ENCODE measurements at places on chromosomes 12 and 14.

DNA sequence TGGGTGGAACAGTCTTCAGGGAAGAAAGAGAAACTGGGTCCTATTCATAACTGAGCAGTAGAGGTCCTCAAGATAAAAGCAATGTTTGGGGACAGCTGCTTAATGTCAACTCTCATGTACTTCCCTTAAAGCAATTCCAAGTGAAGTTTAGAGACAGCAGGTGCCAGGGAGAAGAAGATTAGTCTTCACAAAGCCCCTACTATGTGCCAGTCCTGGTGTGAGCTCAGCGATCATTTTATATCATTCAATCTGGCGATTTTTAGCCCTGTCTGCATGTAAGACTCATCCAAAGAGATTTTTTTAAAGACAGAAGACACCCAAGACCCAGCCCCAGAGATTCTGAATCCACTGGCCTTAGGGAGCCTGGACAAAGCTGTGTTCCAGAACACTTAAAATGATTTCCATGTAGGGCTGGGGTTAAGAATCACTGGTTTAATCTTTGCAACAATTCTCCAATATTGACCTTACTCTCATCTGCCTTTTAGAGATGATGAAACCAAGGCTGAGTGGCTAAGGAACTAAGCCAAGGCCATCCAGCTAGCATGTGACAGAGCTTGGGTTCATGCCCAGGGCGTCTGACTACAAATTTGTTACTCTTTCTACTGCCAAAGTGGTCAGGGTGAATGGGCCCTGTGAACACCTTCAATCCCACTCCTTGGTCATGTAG is 404.5 kb upstream of the TBX3 start:
- no peak for DNase-seq

- no peak for DNase-seq
Observed at GRCh38 chr14:99752486-99753121, 40.6 kb upstream of the EML1 start.

- no peak for DNase-seq
Observed at GRCh38 chr14:86430853-86431252, 900.9 kb downstream of the FLRT2 start.

DNA sequence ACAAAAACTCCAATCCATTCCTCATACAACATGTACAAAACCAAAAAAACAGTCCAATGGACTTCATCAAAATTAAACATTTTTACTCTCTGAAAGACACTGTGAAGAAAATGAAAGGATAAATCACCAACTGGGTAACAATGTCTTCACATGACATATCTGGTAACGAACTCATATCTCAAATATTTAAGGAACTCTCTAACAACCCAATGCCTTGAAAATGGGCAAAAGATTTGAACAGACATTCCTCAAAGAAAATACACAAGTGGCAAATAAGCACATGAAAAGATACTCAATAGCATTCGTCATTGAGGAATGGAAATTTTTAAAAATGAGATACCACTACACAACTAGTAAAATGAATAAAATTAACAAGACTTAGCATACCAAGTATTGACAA is 198.7 kb upstream of the RASSF8 start:
- no peak for DNase-seq

DNA sequence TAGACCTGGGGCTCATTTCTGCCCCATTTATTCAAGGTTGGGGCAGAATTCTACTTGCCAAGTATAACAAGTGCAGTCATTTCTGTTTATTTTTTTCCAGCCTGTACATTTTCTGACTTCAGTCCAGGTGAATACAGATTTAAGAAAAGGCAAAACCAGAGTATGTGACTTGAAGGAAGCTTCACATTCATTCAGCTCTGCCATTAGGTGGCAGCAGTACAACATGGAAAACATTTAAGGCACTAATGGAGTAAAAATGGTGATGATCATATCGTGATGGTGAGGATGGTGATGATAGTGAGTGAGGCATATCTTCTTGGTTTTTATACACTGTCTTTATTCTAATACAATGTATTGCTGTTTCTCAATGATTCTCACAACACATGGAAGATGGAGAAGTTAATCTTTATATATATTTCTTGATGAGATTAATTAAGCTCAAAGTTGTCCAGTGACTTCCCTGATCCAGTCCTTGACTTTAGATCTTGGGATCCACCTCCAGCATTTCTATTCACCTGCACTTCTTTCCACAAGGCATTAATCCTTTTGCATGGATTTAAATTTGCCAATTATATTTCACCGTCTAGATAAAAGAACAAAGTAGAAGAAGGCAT is 176.7 kb upstream of the SEL1L start:
- no peak for DNase-seq

- DNase-seq, result peak; percentile 28
Observed at GRCh38 chr12:62123721-62124203, 136.4 kb upstream of the USP15 start.

DNA sequence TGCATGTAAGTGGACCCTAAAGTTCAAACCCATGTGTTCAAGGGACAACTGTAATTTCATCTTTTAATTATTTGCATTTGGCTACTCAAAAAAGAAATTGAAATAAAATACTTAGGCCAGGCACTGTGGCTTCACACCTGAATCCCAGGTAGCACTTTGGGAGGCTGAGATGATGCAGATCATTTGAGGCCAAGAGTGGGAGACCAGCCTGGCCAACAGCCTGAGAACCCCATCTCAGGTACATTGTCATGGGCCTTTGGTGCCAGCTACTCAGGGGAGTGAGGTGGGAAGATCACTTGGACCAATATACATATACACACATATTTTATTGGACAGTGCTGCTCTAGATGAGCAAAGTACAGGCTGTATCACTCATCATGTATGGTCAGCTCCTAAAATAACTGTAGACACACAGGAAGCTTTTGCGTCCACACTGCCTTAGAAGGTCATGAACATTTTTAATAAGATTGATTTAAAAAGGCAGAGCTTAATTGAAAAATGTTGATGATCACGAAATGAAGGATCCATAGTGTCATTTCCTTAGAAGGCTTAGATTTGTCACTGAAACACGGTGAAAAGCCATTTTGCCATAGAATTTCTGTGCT is 2.5 kb upstream of the ZCCHC8 start:
- no peak for DNase-seq

DNA sequence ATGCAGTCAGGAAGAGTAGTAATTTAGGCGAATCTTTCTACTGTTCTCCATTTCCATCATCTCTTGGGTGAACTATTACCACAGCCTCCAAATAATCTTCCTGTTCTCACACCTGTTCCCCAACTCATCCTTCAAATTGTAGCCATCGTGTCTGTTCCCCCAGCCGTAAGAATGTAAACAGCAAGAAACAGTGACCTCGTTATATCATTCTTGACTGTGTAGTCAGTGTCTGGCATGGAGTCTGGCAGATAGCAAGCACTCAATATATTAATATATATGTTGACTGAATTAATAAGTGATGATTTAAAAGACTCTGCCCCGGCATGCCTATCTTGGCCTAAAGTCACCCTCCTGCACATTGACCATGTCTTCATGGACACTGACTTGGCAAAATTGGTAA is 20.3 kb downstream of the PDE6H start:
- DNase-seq, result no peak

DNA sequence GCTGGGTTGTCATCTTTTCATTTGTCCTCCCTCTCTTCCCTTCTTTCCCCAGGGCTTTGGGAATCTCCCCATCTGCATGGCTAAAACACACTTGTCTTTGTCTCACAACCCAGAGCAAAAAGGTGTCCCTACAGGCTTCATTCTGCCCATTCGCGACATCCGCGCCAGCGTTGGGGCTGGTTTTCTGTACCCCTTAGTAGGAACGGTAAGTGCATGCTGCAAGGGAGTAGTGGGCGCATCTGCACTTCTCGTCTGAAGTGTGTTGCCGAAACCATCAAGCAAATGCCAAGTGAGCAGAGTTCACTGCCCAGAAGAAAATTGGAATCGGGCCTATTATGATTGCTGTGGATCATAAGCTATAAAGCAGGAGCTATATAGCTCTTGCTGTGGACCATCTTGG is 10.6 kb upstream of the AKAP5 start:
- no peak for DNase-seq

GRCh38 chr12:94204499-94205247 is 56.3 kb downstream of the PLXNC1 start:
- peak; percentile 22 for DNase-seq

GRCh38 chr14:104285508-104285840 is 147.1 kb downstream of the KIF26A start:
- no peak for DNase-seq

GRCh38 chr12:121858662-121859572 is at the start of gene HPD:
TSS of gene HPD (minus strand) at chr12:121858859. CDS start at chr12:121858823, 36 bp downstream.
- no peak for DNase-seq

- DNase-seq, result no peak
Observed at GRCh38 chr12:49349266-49349665, 2.6 kb downstream of the DNAJC22 start.

- no peak for DNase-seq
Observed at GRCh38 chr12:67042697-67043131, 226.4 kb upstream of the CAND1 start.

- DNase-seq, result no peak
Observed at GRCh38 chr14:61342932-61343331, 21.6 kb downstream of the PRKCH start.

DNA sequence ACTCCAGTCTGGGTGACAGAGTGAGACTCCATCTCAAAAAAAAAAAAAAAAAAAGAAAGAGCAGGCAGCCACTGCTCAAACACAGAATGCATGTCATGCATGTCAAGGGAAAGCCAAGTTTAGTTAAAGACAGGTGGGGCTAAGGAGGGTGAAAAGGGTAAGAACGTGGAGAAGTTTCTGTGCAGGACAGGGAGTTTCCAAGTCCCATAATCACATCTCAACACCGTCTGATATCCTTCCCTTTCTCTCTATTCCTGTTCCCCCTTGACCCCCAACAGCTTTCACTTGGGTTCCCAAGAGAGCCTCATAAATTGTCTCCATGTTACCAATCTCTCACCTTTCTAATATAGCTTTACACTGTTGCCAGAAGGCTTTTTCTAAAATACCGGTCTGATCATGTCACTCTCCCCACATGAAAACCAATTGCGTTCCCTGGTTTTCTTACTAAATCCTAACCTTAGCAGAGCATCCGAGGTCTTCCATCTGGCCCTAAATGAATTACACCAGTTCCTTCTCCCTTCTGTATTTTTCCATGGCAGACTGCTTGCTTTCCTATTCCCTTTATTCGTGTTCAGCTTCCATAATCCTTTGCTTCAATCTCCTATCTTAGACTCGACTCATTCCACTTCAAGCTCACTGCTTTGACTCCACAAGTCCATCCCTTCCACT is 37.0 kb downstream of the LIMA1 start:
- no peak for DNase-seq

DNA sequence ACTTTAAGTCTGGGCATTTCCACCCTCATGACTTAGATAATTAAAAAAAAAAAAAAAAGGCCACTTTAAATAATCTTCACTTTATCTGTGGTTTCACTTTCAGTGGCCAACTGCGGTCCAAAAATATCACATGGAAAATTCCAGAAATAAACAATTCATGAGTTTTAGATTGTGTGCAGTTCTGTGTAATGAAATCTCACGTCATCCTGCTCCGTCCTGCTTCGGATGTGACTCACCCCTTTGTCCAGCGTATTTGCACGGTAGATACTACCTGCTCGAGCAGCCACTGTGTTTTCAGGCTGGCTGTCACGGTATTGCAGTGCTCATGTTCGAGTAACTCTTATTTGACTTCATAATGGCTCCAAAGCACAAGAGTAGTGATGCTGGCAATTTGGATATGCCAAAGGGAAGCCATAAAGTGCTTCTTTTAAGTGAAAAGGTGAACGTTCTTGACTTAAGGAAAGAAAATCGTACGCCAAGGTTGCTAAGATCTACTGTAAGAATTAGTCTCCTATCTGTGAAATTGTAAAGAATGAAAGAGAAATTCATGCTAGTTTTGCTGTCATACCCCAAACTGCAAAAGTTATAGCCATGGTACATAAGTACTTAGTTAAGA is 2.4 kb downstream of the E2F7 start:
- no peak for DNase-seq

GRCh38 chr14:86779416-86779815 is 1213.6 kb downstream of the GALC start:
- DNase-seq, result no peak

DNA sequence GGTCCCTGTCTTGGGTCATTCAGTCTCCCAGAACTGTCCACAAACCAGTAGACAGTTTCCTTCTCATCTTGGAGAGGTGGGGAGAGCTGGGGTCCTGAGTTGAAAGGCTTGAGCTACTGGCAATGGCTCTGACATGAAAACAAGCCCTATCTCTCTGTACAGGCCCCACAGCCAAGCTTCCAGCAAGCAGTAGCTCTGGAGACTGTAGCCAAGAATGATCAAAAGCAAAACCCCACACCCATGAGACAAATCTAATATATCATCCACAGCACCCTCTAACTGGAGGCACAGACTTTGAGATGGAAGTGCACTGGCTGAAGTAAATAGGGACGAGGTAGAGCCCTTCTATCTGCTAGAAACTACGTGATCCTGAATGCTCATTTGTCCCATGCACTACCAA is 40.9 kb downstream of the RERG start:
- DNase-seq, result no peak

DNA sequence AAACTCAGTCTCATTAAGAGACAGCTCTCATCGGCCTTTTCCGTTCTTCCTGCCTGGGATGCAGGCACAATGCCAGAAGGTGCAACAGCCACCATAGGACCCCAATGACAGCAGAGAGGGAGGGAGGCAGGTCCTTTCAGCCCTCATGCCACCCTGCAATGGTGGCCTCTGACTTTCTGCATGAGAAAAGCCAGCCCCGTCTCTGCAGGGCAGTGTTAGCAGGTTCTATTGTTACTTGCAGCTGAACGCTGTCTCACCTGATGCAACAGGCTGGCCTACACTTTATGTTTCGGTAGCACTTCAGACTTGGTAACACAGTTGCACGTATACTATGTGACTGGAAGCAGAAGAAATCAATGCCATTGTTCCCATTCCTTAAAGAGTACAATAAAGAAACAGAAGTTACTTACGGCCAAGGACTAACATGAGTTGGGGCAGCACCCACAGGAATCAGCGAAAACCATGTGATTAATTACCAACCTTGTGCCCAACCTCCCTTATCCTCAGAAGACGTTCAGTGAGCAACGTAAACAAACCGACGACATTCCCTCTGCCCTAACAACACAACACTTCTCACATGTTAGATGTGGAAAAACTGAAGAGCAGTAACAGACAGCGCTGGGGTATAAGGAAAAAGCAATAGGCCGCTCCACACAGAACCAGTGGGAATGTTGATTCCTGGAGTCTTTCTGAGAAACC is 102.1 kb downstream of the RIMBP2 start:
- no peak for DNase-seq

- DNase-seq, result no peak
Observed at GRCh38 chr12:65952737-65953209, 128.5 kb downstream of the HMGA2 start.

DNA sequence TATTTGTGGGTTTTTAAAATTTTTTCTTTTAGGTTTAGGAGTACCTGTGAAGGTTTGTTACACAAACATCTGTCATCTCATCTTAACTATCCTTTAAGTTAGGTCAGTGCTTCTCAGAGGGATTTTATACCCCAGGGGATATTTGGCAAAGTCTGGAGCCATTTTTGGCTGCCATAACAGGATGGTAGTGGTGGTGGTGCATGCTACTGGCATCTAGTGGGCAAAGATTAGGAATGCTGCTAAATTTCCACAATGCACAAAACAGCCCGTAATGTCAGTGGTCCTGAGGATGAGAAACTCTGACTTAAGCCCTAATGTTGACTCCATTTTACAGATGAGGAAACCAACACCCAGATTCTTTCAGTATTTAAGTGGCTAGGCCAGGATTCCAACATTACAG is 85.2 kb upstream of the MYF6 start:
- no peak for DNase-seq

GRCh38 chr14:77046721-77047120 is 18.2 kb upstream of the IRF2BPL start:
- no peak for DNase-seq

GRCh38 chr12:76337583-76337982 is 10.6 kb downstream of the BBS10 start:
- no peak for DNase-seq

GRCh38 chr12:43444940-43445564 is 107.0 kb downstream of the ADAMTS20 start:
- DNase-seq, result peak; percentile 54

Data from activated CD4-positive, alpha-beta memory T cell treated with anti-CD3 and anti-CD28 coated beads, Interleukin-2, amount 10 ng/mL, durations not matched to agents 7 days and 5 days (primary cell).